ENCODE measurements at places on chromosomes 11 and 22.
A peak's percentile ranks its signal among the peaks of the same experiment; 100 is the strongest.

- no peak for DNase-seq
These were observed 82.2 kb downstream of the PHF21B start for GRCh38 chr22:44927463-44928135.

- DNase-seq: no peak
These were observed 50.9 kb upstream of the HEPHL1 start for GRCh38 chr11:93969925-93970922.

- no peak for DNase-seq
These were observed 13.4 kb downstream of the NFAM1 start for GRCh38 chr22:42418811-42419242.

GRCh38 chr11:112523477-112523876, 262.8 kb upstream of the PLET1 start:
- DNase-seq: no peak

DNA sequence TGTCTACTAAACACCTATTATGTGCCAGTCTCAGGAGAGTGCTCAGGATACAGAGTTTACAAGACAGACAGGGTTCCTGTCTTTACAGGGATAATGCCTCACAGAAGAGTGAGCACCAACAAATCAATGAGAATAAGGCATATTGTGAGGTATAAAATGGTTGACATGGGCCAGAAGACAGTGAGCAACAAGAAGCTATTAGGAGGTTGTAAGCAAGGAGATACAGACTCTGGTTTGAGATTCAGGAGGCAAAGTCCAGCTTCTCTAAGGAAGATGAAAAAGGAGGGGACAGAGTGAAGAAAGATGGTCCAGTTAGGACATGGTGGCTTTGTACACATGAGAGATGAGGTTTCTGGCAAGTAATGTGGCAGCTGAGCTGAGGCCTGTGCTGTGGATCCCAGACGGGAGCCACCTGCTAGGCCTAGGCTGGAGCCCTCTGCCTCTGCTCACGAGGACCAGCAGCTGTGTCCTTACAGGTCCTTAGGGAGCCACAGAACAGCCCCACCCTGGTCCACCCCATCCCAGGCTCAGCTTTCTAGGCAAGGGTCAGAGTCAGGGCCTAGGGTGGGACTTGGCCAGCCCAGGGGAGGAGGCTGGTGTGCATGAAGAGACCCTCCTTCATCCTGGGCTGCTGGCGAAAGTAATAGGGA, 110.5 kb downstream of the ZNF280B start:
- no peak for DNase-seq

DNA sequence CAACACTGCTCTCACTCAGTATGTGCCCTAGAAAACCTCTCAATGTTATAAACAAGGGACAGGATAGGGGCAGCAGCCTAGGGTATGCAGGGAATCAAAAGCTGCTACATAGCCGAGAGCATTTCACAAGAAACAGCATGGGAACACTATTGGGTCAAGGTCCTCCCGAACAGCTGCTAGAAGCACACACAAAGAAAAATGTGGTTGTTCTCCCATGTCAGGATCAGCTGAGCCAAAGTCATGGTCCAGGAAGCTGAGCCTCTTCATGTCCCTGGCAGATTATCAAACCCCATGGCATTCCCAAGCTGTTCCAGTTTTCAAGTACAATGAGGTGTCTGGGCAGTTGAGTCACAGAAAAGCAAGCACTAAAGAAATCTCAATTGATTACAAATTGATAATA, 21.0 kb upstream of the GDPD4 start:
- peak; percentile 46 for DNase-seq

DNA sequence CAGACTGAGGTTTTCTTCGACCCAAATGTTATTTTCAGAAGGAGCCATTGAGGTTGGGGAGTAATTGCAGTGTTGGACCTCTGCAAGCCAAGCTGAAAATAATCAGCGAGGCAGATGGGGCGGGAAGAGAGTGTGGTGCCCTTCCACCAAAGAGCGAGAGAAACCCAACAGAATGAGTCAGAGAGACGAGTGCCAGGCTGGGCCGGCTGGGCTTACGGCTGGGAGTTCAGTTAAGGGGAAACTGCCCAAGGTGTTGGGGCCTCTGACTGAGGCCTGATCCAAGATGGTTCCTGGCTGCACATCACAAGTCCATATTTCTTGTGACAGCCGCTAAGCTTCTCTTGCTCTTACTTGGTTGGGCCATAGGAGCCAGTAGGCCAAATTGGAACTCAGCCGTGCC, 30.4 kb upstream of the CREB3L1 start:
- no peak for DNase-seq

- no peak for DNase-seq
These were observed 153.6 kb downstream of the MAML2 start for GRCh38 chr11:96189351-96189750.

DNA sequence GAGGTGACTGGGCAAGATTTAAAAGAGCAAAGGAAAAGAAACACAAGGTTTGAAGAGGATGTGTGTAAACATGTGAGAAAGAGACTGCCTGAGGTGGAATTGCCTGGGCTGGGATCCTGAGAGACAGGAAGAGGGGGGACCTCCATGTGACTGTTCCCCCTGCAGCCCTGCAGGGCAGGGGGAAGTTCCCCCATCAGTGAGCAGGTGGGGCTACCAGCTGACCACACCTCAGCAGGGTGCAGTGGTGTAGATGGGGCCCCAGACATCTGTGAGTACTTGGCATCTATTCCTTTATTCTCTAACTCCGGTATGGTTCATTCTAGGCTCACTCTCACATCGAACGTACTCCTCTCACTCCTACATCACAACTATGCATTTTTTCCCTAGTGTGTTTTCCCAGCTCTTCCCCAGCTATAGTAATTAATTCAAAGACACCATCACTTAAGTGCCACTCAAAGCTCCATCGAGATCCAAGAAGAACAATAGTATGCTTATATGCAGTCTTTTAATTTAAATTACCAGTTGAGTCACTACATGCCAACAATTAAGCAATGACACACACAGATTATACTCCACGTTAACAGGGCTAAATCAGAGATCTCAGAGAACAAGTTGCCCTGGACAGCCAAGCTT, 42.7 kb downstream of the LGR4 start:
- peak; percentile 10 for DNase-seq

GRCh38 chr22:50625568-50626313, 2.2 kb downstream of the ARSA start:
- no peak for DNase-seq

DNA sequence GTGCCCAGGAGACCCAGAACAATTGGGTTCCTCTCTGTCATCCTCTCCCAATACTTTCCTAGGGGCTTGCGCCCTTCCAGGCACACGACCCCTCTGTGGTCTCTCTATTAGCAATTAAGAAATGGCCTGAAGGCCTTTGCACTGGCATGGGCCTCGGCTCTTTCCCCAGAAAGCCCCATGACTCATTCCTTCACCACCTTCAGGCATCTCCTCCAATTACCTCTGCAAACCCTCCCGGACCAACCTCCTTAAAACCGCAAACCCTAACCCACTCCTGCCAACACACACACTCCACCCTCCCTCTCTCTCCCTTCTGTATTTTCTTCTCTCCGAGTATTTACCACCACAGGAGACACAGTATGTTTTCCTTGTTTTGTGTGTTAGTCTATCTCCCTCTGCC, 36.7 kb downstream of the LARGE1 start:
- DNase-seq: no peak

DNA sequence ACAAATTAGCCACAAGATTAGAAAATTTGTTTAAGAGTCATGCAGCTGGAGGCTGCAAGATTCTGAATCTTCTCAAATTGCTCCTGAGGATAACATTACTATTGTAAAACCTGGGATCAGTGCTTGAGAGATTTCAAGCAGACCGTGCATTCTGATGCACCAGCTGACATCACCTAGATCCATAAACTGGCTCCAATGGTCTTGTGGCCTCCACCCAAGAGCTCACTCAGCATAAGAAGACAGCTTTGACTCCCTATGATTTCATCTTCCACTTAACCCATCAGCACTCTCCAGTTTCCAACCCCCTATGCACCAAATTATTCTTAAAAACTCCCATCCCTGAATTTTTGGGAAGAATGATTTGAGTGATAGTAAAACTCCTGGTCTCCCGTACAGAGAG, 1007.9 kb upstream of the TENM4 start:
- no peak for DNase-seq

- no peak for DNase-seq
These were observed 13.9 kb downstream of the MGAT3 start for GRCh38 chr22:39470451-39471291.

DNA sequence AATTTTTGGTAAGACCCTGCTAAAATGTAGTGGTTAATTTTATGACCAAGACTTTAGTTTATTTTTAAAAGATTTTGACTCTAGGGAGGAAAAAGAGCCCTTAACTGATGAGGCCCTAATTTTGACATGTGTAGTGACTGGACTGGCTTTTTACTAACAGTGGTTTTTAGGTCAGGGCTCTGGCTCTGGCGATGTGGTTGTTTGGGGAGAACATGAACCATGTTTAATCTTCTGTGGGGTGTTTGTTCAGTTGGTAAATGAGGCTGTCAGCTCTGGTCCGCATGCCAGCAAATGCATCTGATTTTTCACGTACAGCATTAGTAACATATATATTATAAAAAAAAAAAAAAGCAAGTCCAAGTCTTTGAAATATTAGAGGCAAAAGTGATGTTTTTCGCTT, 104.3 kb downstream of the EXT2 start:
- no peak for DNase-seq

DNA sequence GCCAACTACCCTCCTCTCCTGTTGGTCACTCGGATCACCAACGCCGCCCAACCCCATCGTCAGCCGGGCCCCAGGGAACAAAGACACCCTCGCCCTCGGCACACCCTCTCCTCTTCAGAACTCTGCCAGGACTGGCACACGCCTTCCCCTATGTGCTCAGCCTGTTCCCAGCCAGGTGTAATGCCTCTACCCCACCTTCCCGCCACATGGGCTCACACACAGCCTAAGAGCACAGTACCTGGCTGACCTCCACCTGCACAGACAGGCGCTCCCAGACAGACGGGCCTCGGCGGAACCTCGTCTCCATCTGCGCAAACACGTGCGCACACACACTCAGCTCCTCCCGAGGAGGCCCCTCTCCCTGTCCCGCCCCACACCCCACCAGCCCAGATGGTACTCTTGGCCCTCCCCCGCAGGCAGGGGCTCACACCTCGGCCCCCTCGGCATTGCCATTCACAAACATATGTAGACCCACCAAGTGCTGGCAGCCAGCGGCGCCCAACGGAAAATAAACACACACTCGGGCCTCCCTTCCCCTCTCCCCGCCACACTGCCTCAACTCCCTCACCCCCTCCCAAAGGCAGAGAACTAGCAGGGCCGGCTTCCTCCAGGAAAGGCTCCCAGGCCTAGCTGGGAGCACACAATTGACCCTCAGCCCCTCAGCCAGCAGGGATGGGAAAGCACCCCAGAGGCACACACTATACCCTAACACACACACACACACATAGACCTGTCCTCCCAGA, 8.5 kb downstream of the ELFN2 start:
- no peak for DNase-seq

- DNase-seq: no peak
These were observed 39.3 kb upstream of the CELSR1 start for GRCh38 chr22:46576556-46577367.

GRCh38 chr11:34134765-34135164, 29.3 kb downstream of the NAT10 start:
- no peak for DNase-seq

- peak; percentile 63 for DNase-seq
These were observed at the start of gene TOP3B for GRCh38 chr22:21982338-21982965. TOP3B (minus strand) TSS chr22:21982787; CDS start chr22:21975709, 7,078 bp downstream.

DNA sequence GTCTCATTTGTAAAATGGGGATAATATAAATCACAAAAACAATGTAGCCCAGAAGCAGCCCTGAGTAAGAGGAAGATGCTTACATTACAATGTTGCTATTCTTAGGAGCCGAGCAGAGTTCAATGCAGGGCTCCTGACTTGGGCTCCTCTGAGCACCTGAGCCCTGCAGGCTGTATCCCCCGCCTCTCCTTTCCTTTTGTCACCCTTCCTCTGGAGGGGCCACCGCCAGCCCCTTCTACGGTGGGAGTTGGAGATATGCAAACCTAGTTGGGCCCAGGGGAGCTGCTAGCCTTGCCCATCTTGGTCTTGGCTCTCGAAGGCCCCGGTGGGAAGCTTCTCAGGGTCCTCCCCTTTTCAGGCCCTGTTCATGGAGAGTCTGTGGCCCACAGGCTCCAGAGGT, 8.4 kb upstream of the CSNK1E start:
- DNase-seq: no peak

Data from HFFc6 (cell line).